Osteocyte (in vitro differentiated cells): ENCODE measurements at places on chromosomes 16 and 17. TPM values are rescaled to one million over a fixed set of nuclear protein-coding genes. Genes with fewer than 3 reads are reported as not detected.

DNA sequence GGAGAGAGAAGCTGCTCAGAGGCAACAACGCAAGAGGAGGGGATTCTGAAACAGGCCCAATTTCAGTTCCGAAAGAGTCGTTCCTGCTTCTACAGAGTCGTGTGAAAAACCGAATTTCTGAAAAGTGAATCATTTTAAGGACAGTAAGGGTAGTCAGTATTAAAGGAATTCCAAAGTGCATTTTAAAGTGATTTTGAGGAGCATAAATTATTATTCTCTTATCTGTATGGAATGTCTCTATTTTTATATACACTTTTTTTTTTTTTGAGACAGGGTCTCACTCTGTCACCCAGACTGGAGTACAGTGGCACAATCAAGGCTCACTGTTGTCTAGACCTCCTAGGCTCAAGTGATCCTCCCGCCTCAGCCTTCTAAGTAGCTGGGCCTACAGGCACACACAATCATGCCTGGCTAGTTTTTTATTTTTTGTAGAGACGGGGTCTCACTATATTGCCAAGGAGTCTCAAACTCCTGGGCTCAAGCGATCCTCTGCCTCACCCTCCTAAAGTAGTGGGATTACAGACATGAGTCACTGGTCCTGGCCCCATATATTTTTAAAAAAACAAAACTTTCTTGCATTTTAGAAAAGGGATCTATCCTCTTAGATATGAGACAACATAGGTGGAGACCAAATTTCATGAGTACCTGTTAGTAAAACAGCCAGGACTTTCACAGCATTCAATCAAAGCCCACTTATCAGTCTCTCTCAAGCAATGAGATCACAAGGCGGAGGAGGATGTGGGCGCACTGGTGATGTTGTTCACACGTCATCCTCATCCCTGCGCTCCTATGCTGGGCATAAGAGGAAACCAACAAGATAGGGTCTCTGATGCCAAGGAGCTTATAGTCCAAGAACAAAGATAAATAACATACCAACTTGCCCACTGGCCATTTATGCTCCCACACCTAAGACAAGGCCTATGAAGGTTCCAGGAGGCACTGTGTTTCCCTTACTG, 53.2 kb downstream of the SMG6 start:
- peak overlapping the region; percentile 45 for H3K27ac ChIP-seq
- H3K36me3 ChIP-seq: peaks cover 14% of the 10 kb centered on the region
- no peak for DNase-seq
- H3K27me3 ChIP-seq: no peaks in the 10 kb centered on the region
- peaks cover 19% of the 10 kb centered on the region for H3K4me1 ChIP-seq

- H3K4me3 ChIP-seq: no peak overlapping the region
Measured at GRCh38 chr17:8621585-8621984, 8.9 kb downstream of the MYH10 start.

Gene CSNK1D
- 118 and 124 TPM in 2 replicates for total RNA-seq

DNA sequence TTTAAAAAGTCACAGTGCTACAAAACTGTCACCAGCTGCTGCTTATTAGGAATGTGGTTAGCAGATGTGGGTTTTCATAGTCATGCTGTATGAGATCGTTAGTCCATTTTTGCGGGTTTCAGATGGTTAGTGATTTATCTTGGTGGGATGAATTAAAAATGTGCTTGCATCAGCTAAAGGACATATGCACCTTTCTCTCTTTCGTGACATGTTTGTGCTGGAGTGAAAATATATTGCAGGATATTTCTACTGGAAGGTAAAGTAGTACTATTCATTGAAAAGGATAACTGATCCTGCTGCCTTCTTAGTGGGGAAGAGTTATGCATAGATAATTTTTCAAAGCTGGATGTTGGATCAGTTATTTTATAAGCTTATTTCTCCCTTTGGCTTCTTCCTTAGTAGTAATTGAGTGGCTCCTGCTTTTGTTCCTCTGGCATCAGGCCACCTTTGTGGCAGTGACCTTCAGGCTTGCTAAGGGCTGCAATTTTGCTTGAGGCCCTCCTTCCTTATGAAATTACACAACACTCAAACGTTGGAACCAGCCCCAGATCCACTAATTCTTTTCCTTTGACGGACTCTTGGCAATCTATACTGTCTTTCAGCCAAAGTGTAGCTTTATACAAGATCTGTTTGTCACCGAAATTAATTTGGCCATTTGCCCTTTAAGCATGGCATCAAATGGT, 7.5 kb upstream of the SNTB2 start:
- no peaks in the 10 kb centered on the region for H3K36me3 ChIP-seq
- H3K27me3 ChIP-seq: no peaks in the 10 kb centered on the region
- H3K4me3 ChIP-seq: no peak overlapping the region
- peaks cover 24% of the 10 kb centered on the region for H3K4me1 ChIP-seq

DNA sequence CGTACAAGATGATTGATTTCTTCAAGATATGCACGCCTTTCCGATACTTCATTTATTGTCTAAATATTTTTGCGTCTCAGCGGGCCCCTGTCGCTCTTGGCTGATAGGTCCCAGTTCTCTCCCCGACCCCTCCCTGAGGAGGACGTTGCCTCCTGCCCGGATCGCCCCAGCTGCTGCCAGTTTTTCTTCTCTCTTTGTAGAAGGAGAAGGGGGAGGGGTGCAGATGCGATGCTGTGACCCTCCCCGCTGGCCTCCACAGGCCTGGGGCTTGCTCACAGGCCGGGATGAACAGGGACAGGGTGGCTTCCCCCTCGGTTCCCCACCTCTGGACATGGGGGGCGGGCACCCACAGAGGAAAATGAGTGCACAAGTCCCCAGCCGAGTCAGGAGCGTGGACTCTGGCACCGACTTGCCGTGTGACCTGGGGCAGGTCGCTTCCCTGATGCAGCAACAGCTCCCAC, 53.6 kb upstream of the ZC3H18 start:
- H3K27ac ChIP-seq: no peak overlapping the region
- H3K27me3 ChIP-seq: no peaks in the 10 kb centered on the region
- no peaks in the 10 kb centered on the region for H3K36me3 ChIP-seq

Gene CCL7
- not detected in 2 replicates for total RNA-seq

Gene CCDC43
- 17.6 and 17.8 TPM in 2 replicates for total RNA-seq

DNA sequence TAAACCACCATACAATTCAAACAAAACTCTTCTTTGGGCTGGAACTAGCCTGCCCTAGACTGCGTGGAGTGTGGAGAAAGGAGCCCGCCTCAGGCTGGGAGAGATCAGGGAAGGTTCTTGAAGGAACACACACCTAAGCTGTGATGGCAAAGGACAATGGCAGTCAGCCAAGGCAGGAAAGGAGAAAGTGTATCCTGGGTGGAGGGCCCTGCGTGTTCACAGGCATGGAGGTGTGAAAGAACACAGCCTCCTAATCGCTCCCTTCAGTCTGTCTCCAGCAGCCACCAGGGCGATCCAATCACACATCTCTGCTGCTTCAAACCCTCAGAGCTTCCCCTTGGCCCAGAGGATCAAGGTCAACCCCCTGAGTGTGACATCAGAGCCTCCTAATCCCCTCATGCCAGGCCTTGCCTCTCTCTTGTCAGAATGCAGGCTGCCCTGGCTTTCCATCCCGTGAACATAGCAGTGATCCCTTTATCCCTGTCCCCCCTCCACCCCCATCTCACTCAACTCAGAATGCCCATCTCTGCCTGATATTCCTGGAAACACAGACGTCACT, 173.0 kb downstream of the KATNIP start:
- peaks cover 27% of the 10 kb centered on the region for H3K4me1 ChIP-seq
- H3K36me3 ChIP-seq: peaks cover 30% of the 10 kb centered on the region
- DNase-seq: no peak
- no peak overlapping the region for H3K27ac ChIP-seq

- no peak overlapping the region for H3K27ac ChIP-seq
- H3K27me3 ChIP-seq: no peaks in the 10 kb centered on the region
- H3K36me3 ChIP-seq: no peaks in the 10 kb centered on the region
- H3K4me3 ChIP-seq: no peak overlapping the region
Measured at GRCh38 chr16:57383276-57384247, 11.3 kb downstream of the CX3CL1 start.
